Ovary (tissue), 10 donors: ENCODE measurements at places on chromosomes 3 and 15. TPM values are rescaled to one million over a fixed set of nuclear protein-coding genes. Genes with fewer than 3 reads are reported as not detected.

KLHL40 gene
- not detected for polyA plus RNA-seq

PPP1R14D gene
- polyA plus RNA-seq, result not detected

MAGI1 gene
- 14.7 TPM for polyA plus RNA-seq

UACA gene
- 45.3 TPM for polyA plus RNA-seq

NAA80 gene
- 11.2 TPM for polyA plus RNA-seq

CCK gene
- not detected for polyA plus RNA-seq

SENP8 gene
- polyA plus RNA-seq, result 4.4 TPM

TM4SF18 gene
- polyA plus RNA-seq, result 7.0 TPM

NANOGP8 gene
- polyA plus RNA-seq, result 0.16 TPM

GP9 gene
- polyA plus RNA-seq, result not detected

ZPLD1 gene
- polyA plus RNA-seq, result 0.34 TPM

CFAP100 gene
- polyA plus RNA-seq, result not detected

TMC3 gene
- not detected for polyA plus RNA-seq

DHX30 gene
- 44.5 TPM for polyA plus RNA-seq

SLC35G2 gene
- 5.0 TPM for polyA plus RNA-seq

CACNA2D3 gene
- 2.0 TPM for polyA plus RNA-seq

PLOD2 gene
- polyA plus RNA-seq, result 29.6 TPM

EIF2B5 gene
- 42.4 TPM for polyA plus RNA-seq

ELL3 gene
- polyA plus RNA-seq, result 4.9 TPM

NR2E3 gene
- 0.04 TPM for polyA plus RNA-seq

CCR4 gene
- 0.02 TPM for polyA plus RNA-seq

SPTSSB gene
- 2.5 TPM for polyA plus RNA-seq

CCR3 gene
- polyA plus RNA-seq, result not detected

CKMT1B gene
- polyA plus RNA-seq, result 1.1 TPM

PLA2G4B gene
- 8.6 TPM for polyA plus RNA-seq

KCNAB1 gene
- 8.0 TPM for polyA plus RNA-seq

DIS3L gene
- polyA plus RNA-seq, result 54.6 TPM

CRYGS gene
- polyA plus RNA-seq, result 1.6 TPM

CDHR4 gene
- 0.16 TPM for polyA plus RNA-seq

RPL35A gene
- 3,374 TPM for polyA plus RNA-seq

WDR49 gene
- polyA plus RNA-seq, result 0.12 TPM

POTEB3 gene
- not detected for polyA plus RNA-seq

EXD1 gene
- not detected for polyA plus RNA-seq
